ENCODE measurements at places on chromosomes 11 and 22. TPM values are rescaled to one million over a fixed set of nuclear protein-coding genes. Genes with fewer than 3 reads are reported as not detected.

DNA sequence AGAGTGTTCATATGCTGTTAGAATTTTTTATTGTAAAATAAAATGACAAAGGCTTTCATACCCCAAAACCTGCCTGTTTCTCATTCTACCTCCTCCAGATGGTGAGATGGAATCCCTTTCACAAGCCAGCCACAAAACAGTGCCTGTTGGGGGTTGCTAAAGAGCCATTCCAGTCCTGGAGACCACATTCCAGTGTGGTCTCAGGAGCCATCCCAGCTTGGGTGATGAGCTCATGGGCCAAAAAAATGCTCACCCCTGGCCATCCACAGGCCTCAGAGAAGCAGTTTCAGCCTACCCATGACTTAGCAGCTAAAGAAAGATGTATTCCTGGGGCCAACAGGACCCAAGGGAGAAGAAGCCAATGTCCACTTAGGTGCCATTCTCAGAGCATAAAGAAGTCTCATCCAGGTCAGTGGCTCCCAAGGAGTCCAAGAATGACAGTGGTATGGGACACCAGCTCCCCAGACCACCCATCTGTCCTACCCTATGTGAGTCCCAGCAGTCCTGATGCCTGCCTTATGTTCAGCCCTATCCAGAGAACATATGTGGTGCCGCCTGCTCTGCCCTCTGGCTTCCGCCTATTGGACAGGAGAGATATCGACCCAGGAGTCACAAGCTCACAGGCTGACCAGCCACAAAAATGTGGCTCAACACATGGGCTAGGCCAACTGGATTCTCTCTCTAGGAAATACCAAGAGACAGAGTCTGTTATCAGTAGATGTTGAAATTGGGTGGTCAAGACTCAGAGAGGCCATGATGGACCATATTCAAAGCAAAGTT is 26.4 kb downstream of the C11orf91 start:
- H3K4me3 ChIP-seq: no peak overlapping the region
- H3K4me1 ChIP-seq: peaks cover 30% of the 10 kb centered on the region
- H3K27me3 ChIP-seq: no peaks in the 10 kb centered on the region
- peak; percentile 84 for DNase-seq
- H3K27ac ChIP-seq: peak overlapping the region; percentile 79

FGF3 gene
- not detected for total RNA-seq

CCDC116 gene
- total RNA-seq: 0.22 TPM

GRCh38 chr11:121535129-121535796 is 82.5 kb upstream of the SORL1-AS1 start:
- peaks cover 7% of the 10 kb centered on the region for H3K27me3 ChIP-seq
- H3K27ac ChIP-seq: no peak overlapping the region

GRCh38 chr11:8719211-8719649 is 36.6 kb downstream of the RPL27A start:
- H3K4me1 ChIP-seq: peaks cover 67% of the 10 kb centered on the region
- peaks cover 4% of the 10 kb centered on the region for H3K36me3 ChIP-seq
- H3K27me3 ChIP-seq: no peaks in the 10 kb centered on the region
- H3K27ac ChIP-seq: peak overlapping the region; percentile 90
- peak; percentile 96 for DNase-seq

FAM180B gene
- not detected for total RNA-seq

DNA sequence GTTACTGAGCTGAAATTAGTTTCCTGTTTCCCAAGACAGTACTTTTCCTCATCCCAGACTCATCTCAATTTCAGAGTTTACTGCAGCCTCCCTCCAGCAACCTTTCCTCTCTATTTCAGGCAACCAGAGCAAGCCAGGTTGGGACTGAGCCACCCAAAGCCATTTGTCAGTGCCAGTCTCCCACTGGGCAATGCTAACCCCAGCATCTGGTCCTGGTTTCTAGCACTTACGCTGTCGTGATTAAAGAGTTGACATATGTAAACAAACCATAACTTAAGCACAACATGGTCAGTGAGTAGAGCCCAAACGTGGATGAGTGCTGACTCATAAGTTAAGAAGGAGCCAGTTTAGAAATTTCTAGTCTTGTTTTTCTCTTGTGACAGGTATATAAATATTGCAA is 119.6 kb upstream of the BLID start:
- H3K4me3 ChIP-seq: no peak overlapping the region
- H3K4me1 ChIP-seq: peaks cover 5% of the 10 kb centered on the region
- no peaks in the 10 kb centered on the region for H3K36me3 ChIP-seq
- DNase-seq: peak; percentile 93
- no peak overlapping the region for H3K27ac ChIP-seq

ARHGAP20 gene
- 0.11 TPM for total RNA-seq

GRCh38 chr11:75873417-75874221 is 58.6 kb downstream of the UVRAG start:
- no peaks in the 10 kb centered on the region for H3K27me3 ChIP-seq
- no peaks in the 10 kb centered on the region for H3K4me1 ChIP-seq
- no peak overlapping the region for H3K4me3 ChIP-seq
- H3K27ac ChIP-seq: no peak overlapping the region
- no peaks in the 10 kb centered on the region for H3K36me3 ChIP-seq

DNA sequence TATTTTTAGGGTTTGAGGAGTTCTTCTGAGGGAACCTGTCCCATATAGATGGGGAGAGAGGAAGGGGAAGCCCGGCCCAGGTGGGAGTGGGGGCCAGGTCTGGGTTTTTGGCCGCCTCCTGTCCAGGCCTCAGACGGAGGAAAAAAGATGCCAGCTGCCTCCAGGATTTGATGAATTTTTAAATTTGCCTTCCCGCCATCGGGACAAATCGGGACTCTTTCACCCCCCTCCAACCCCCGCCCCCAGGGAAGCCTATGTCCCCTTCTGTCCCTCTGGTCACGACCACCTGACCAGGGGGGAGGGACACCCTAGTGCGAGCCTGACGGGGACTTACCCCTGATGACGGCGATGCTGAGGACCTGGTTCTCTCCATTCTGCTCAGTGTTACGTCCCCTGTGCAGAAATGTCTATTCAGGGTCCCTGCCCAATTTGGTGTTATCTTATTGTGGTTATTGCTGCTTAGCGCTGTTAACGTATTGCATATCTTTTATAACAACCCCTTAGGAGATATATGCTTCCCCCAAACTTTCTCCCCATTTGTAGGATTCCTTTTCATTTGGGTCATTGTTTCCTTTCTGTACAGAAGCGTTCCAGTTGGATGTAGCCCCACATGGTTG is 115.9 kb upstream of the GRK3 start:
- H3K27ac ChIP-seq: peak overlapping the region; percentile 88
- DNase-seq: peak; percentile 60
- H3K36me3 ChIP-seq: no peaks in the 10 kb centered on the region
- peaks cover 5% of the 10 kb centered on the region for H3K4me1 ChIP-seq
- no peaks in the 10 kb centered on the region for H3K27me3 ChIP-seq
- peak overlapping the region; percentile 92 for H3K4me3 ChIP-seq

- DNase-seq: peak; percentile 38
- peak overlapping the region; percentile 56 for H3K27ac ChIP-seq
- no peaks in the 10 kb centered on the region for H3K27me3 ChIP-seq
- H3K4me1 ChIP-seq: peaks cover 24% of the 10 kb centered on the region
Observed at GRCh38 chr11:95450547-95451123, 219.6 kb upstream of the SESN3 start.

Data from astrocyte (in vitro differentiated cells and primary cell).